ENCODE measurements at places on chromosomes 16 and 17.

- no peak for DNase-seq
These were observed 220.5 kb upstream of the XYLT1 start for GRCh38 chr16:17691106-17691898.

GRCh38 chr17:15456972-15457722 is 10.3 kb downstream of the CDRT4 start:
- no peak for DNase-seq

DNA sequence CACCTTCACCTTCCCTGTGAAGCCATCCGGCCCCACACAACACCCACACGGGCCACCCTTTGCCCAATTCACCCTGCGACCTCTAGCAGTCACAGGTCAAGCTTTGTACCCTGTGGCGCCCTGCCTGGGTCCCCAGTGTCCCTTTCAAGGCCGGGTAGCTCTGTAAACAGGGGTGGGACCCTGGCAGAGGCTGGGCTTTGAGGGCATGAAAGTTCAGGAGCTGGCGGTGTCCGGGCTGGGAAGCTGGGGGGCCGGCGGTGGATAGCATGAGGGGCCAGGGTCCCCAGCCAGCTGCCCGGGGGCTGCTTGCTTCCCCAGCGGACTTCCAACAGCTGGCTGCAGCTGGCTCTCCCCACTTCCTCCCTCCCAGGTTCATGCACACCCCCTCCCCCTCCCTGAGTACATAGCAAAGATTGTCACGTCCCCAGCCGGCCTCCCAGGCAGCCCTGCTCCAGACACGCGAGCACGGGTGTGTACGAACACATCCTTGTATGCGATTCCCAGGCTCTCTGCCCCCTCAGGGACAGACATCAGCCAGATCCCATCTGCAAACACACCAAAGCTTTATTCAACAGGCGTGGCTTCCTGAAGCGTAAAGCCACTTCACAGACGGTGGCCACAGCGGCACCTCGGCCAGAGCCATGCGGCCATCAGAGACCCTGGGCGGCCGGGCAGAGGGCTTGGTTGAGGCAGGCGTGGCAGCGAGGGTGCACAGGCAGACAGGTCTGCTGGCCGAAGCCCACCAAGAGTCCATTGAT is 8.2 kb downstream of the NTHL1 start:
- no peak for DNase-seq

DNA sequence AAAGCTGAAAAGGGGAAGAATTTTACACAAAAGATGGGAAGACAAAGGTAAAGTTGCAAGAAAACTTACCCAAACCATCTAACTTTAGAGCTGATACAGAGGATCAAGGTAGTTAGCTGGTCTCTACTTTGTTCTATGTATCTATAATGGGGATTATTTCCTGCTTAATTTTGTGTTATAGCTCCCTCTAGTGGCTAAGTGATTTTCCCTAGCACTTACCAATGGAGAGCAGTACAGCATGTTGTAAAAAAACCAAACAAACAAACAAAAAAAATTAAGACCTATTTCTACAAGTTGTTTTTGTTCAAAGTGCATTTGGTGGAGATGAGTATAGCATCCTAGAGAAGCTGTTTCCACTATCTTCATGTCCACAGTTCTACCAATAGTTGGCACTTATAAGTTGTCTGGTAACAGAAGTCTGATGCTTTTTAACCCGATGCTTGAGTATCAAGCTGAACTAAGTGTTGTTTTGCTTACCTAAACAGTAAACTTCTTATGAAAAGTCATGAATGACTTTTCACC is 7.5 kb downstream of the SRSF1 start:
- no peak for DNase-seq

DNA sequence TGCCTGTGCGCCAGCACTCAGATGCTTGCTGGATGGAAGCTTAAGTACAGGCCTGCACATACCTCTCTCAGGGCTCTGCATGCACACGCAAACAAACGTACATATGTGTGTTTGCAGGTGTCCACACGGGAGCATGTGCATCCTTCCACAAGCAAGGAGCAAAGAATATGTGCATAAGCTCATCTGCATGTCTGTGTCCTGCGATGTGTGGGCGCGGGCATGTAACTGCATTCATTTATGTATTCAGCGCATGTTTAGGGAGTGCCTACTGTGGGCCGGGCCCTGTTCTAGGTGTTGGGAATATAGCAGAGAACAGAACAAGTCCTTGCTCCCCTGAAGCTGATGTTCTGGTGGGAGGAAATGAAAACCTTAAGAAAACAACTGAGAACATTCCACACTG is 13.7 kb downstream of the TRPV2 start:
- no peak for DNase-seq

GRCh38 chr17:17994271-17995069 is 21.8 kb downstream of the DRC3 start:
- peak; percentile 46 for DNase-seq

GRCh38 chr17:5198472-5198871 is 6.8 kb upstream of the ZNF594 start:
- no peak for DNase-seq

- no peak for DNase-seq
These were observed 17.8 kb upstream of the HNF1B start for GRCh38 chr17:37762666-37763065.

DNA sequence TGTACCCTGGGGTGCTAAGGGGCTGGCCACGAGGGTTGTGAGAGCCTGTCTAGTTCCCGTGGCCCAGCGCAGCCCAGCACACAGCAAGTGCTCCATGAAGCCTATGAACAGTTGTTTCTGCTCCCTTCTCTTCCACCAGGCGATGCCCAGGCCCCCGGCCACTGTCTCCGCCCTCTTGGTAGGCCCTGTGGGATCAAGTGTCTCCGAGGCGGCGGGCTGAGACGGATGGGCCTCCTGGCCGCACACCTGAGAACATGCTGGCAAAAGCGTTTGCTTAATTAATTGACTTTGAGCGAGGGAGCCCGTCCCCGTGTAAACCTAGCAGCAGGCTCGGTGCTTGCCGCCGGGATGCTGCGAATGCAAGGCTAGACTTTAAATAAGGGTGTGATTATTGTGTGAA is 129.7 kb upstream of the GSE1 start:
- DNase-seq: no peak

GRCh38 chr17:82802075-82802780 is 37.6 kb downstream of the ZNF750 start:
- no peak for DNase-seq

GRCh38 chr17:66520999-66521398 is 218.6 kb downstream of the PRKCA start:
- DNase-seq: no peak

GRCh38 chr16:23119570-23119969 is 29.7 kb downstream of the USP31 start:
- no peak for DNase-seq

DNA sequence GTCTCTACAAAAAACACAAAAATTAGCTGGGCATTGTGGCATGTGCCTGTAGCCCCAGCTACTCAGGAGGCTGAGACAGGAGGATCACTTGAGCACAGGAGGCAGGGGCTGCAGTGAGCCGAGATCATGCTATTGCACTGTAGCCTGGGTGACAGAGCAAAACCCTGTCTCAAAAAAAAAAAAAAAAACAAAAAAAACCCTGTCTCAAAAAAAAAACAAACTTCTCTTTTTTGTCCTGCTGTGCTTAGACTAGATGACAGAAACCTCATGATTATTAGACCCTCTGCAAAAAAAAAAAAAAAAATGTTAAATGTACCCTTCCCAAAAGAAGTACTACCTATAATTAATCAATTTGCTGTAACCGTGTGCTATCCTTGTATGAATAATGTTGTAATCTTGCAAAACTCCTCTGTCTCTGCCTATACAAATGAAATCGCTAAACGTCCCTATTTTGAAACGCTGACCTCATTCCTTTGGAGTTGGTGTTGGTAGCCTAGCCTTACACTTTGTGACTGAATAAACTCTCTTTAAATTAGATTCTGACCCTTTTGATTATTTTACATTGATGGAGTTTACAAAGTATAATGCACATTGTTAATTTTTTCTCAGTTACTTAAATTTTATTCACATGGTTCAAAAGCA is 13.6 kb upstream of the DHRS7B start:
- no peak for DNase-seq

DNA sequence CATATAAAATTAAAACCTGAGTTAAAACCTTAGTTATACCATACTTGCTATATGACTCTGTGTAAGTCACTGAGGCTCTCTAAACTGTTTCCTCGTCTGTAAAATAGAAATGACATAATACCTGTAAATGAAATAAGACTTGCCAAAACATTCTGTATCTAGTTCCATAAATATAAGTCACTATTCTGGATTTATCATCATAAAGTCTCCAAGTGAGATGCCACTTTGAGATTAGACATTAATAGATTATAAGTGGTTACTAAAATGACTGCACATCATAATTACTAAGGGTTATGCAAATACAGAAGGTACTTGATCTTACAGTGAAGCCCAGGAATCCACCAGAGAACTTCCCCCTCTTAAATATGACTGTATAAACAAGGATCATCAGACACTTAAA is 12.0 kb upstream of the BRIP1 start:
- DNase-seq: no peak

DNA sequence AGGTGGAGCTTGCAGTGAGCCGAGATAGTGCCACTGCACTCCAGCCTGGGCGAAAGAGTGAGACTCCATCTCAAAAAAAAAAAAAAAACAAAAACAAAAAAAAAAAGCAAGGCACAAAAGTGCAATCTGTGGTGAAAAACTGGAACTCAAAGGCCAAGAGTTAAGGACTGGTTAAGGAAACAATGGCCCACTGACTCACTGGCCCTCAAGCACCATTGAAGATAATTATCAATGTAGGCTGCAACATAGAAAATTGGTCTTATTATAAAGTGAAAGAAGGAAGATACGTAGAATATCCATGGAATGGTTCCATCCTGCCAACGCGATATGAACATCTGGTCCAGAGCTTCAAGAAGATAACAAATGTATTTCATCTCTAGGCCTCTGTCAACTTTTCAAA is 444.2 kb downstream of the SOX9 start:
- no peak for DNase-seq

- no peak for DNase-seq
These were observed 30.5 kb downstream of the PEMT start for GRCh38 chr17:17560975-17561374.

- peak; percentile 99 for DNase-seq
These were observed 6.6 kb upstream of the SMARCD2 start for GRCh38 chr17:63848834-63849689.

DNA sequence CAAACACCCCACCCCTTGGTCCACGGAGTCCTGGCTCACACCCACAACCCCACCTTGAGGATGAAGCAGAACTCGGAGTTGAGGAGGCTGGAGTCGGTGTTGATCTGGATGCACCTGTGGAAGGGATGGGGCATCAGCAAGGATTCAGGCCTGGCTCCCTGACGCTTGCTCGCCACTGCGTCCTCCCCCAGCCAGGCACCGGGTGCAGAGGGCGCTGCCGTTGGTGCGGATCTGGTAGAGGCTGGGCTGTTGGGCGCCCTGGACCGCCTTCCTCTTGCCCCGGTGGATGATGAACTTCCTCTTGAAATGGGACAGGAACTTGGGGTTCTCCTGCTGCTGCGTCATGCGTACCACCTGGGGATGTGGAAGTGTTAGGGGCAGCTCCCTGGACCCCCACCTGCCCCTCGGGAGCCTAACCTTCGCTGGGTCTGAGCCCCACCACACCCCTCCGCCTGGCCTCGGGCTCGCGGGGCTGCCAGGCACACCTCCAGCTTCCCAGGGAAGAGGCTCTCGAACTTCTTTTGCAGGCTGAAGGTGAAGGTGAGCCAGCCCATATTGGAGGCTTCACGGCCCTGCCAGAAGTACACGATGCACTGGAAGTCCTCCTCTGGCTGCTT is 12.3 kb downstream of the FLII start:
- no peak for DNase-seq

- no peak for DNase-seq
These were observed 34.9 kb upstream of the MMD start for GRCh38 chr17:55456307-55457240.

- DNase-seq: no peak
These were observed 46.1 kb downstream of the DCUN1D3 start for GRCh38 chr16:20853981-20854620.

DNA sequence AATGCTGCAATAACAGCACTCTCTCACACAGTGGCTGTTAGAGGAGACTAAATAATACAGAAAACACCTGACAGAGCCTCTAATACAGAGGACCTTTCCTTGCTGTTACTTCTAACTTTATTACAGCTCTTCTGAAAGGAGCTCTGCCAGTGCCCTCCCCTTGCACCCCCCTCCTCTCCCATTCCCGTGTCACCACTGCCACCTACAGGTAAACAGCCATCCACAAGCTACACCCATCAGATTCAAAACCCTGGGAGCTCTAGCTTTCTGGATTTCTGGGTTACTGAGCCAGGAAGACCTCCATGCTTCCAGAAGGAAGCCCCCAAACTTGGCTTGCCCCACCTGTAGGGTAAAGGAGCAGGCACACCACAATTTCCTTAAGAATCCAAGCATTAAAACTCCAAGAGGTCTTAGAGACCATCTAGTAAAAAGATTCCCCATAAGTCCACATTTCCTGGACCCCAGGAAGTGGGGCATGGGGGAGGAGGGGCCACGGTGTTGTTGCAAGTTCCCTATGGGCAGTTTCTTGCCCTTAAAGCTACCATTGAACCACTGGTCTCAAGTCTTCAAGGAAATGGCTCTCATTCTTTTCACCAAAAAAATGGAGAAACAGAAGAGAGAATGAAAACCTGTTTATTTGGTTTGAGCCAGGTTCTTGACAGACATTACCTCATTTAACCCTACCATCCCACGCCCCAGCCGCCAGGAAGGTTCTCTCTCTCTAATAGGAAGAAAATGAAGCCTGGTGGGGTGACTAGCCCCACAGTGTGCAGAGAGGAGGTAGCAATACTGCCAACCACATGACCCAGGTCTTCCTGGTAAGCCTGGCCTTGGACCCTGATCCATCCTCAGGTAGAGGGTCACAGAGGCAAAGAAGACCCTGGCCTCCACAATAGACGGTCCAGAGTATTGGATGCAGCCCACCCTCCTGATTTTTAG is 52.8 kb downstream of the TOM1L2 start:
- peak; percentile 77 for DNase-seq

DNA sequence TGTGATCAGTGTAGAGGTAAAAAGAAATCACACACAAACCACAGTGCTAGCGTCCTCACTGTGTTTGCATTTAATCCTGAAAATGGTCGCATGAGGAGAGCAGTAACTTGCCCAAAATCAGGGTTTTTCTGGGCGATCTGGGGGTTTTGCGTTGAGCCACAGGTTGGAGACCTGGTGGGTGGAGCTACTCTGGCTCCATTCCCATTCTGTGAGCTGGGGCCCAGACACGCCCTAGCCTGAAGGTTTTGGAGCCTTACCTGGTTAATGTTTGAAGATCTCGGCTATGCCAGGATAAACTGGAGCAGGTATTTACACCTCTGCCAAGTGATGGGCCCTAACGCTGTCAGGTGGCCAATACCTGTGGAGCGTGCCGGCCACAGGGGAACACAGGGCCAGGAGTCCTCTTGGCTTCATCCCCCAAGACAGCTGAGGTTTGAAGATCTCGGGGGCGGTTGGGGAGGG is 48.4 kb downstream of the MPRIP start:
- no peak for DNase-seq

- DNase-seq: peak; percentile 45
These were observed 80.0 kb upstream of the NKD1 start for GRCh38 chr16:50467943-50468748.

GRCh38 chr17:8104911-8105310 is 13.4 kb downstream of the ALOXE3 start:
- DNase-seq: no peak

- DNase-seq: no peak
These were observed at the start of gene CPSF4L for GRCh38 chr17:73261617-73261951. CPSF4L (minus strand) TSS chr17:73261880; CDS start chr17:73261818, 62 bp downstream.

- DNase-seq: peak; percentile 56
These were observed 4.0 kb downstream of the SYNGR3 start for GRCh38 chr16:1993731-1994131.

Data from activated CD4-positive, alpha-beta T cell treated with anti-CD3 and anti-CD28 coated beads for 48 hours (primary cell).